ENCODE measurements at places on chromosomes 2 and 18.

GRCh38 chr2:33086400-33087015, 139.8 kb downstream of the LTBP1 start:
- no peak for DNase-seq

DNA sequence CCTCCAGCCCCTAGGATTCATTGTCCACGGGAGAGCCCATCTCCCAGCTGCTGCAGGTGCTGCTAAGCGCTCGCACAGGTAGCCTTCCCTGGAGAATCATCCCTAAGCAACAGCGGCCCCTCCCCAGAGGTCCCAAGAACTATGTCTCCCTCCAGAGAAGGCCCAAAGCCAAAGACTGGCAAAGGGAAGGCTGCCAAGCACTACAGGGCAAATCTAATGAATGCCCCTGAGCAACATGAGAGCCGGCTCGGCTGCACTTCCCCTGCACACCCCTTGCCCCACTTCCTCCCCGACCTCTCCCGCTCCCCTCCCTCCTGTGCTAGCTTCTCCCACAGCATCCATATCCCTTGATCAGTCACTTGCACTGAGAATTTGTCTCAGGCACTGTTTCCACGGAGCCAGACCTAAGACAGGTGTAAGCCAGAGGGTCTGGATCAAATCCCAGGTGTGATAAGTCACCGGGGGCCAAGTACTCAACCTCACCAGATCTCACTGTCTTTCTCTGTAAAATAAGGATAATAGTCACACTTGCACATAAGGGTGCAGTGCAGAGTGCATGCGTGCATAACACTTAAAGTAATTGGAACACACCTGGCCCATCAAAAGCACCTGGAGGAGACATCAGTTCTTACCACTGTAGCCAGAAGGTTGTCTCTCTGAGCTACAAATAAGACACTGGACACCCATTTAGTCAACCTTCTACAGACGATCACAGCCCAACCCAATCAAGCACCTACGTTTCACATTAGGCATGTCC, 20.1 kb upstream of the COL6A3 start:
- no peak for DNase-seq

DNA sequence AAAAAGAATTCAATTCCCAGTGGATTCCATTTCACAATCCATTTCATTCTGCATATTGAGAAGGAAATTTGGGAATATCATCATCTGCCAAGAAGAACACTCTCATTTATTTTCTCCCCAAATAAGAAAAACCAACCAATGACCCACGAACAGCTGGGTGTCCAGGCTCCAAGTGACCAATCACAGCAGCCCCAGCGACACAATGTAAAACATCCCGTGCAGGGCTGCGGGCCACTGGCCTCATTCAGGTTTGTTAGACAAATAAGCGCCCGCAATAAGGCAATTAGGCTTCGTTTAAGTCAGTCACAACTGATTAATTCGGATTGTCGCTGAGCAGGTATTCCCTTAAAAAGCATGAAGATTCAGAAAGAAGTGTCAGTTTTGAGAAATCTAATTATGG, 378.6 kb downstream of the EIPR1 start:
- DNase-seq: peak; percentile 60

DNA sequence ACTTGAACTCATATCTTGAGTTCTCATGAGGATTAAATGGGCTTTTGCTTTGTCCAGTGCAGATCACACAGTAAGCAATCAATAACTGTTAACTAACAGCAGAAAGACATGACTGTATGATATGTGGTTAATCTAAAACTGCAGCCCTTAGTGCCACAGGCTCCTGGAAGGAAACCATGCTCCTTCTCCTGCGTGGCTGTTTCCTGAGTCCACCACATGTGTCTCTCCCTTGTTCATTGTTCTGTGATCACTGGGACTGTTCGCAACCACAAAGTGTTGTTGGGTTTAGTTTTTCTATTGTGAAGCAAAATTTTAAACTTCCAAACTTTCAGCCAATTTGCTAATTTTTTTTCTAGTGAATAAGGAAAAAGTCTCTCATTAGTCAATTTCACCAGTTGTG, 130.9 kb upstream of the PTPRM start:
- no peak for DNase-seq

DNA sequence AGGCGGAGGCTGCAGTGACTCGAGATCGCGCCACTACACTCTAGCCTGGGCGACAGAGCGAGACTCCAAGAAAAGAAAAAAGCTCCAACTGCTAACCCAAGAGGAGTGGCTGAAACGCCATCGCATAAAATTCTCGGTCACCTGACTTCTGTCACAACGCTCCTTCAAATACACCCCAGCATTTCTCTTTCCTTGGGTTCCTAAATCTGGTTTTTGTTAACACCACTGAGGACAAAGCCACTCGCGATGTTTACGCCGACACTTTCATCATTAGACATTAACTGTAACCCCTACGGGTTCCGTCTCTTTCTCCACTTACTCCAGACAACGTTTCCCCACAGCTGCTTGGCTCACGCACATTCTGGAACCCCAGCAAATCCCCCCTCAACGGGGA, 679 bp downstream of the CLK1 start:
- DNase-seq: no peak

GRCh38 chr2:199207011-199207410, 250.7 kb downstream of the SATB2 start:
- DNase-seq: no peak

GRCh38 chr2:26557244-26557925, 79.5 kb upstream of the OTOF start:
- no peak for DNase-seq

- DNase-seq: no peak
These were observed 69.7 kb upstream of the POU3F3 start for GRCh38 chr2:104784264-104784663.

DNA sequence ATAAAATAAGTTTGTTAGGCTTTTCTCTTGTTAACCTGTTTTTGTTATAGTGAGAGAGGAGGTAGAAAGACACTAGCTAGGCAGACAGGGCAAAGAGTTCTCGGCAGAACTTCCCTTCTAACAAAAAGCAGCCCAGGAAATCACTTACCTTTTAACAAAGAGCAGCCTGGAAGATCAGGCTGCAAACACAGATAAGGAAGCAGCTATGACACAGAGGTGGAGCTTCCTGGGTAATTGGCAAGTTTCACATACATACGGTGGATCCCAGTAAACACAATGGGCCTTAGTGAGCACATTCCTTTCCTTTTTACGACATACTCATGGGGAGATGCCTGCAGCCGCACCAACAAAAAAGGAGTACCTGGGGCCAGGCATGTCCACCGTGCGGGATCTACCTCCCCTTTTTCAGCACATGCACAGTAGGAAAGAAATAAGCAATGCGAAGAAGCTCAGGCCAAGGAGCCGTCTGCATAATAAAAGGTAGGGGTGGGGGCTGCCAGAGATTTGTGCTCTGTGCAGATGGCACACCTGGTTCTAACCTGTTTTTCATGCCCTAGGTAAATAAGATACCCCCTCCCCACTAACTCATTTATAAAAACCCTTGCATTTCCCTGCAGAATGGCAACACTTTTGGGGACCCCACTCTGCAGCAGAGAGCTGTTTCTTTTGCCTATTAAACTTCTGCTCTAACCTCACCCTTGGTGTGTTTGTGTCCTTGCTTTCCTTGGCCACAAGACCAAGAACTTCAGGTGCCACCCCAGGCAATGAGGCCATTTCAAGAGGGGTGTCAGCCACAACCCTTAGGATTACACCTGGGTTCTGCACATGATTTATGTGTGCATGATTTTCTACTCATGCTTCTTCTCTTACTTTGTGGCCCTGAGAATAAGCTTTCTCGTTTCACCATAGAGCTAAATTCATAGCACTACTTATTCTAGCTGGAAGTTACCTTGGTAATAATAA, 26.5 kb downstream of the MDH1 start:
- no peak for DNase-seq

DNA sequence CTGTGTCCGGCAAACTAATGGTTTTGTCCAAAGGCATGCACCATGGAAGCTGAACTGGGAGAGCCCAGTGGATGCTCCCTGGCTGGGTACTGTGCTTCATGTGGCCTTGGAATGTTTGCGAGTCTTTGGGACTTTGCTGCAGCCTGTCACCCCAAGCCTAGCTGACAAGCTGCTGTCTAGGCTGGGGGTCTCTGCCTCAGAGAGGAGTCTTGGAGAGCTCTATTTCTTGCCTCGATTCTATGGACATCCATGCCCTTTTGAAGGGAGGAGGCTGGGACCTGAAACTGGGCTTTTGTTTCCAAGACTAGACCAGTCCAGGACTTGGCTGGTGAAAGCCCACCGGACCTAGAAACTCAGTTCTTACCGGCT, 1.7 kb downstream of the MARS2 start:
- peak; percentile 5 for DNase-seq

GRCh38 chr2:142980246-142981068, 103.0 kb downstream of the KYNU start:
- DNase-seq: no peak

GRCh38 chr2:221605751-221606240, 33.7 kb upstream of the EPHA4 start:
- no peak for DNase-seq

- no peak for DNase-seq
These were observed 4.7 kb upstream of the TEX261 start for GRCh38 chr2:70999362-70999761.

- DNase-seq: no peak
These were observed 226.2 kb upstream of the TNP1 start for GRCh38 chr2:217086038-217086522.

DNA sequence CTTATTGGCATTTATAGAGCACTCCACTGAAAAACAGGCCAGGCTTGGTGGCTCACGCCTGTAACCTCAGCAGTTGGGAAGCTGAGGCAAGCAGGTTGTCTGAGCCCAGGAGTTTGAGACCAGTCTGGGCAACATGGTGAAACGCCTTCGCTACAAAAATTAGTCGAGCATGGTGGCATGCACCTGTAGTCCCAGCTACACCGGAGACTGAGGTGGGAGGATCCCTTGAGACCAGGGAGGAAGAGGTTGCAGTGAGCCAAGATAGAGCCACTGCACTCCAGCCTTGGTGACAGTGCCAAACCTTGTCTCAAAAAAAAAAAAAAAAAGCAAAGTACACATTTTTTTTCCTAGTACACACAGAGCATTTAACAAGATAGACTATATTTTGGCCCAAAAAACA, 96.1 kb downstream of the TGIF1 start:
- DNase-seq: no peak

DNA sequence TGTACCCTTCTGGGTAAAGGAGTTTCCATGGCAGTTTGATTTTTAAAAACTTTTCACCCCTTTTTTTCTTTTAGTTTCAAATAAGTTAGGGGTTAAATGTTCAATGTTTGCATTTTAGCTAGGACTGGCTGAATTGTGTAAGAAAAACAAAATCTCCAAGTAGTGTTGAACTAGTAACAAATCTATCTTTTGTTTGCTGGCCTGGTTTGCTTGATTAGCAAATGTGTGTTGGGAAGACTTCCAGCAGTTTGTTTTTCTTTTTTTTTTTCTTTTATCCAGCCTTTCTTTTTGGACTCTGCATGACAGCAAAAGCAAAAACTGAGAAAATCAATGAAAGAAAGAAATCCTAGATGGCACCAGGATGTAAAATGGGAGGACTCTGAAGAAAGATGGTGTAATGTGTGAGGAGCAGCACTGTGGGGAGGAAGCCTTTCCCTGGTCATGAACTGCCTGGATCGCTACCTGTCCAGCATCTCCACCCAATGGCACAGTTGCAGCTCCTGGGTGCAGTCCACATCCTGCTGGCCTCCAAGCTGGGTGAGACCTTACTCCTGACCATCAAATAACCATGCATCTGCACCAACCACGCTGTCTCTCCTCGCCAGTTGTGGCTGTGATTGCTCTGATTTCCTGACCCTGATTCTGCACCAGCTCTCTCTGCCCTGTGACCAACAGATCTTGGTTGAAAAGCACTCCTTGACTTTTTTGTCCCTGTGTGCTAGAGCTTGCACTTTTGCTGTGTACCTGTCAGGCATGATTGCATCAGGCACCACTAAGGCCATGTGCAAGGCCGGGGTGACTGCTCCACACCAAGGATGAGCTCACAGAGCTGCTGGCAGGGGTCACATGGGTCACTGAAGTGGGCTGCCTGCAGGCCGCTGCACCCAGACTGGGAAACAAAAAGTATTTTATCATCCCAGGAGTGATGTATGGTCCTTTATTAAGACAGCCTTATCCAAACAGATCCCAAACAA, 71.2 kb upstream of the ZNF236 start:
- DNase-seq: no peak

- no peak for DNase-seq
These were observed 34.1 kb upstream of the ASPRV1 start for GRCh38 chr2:69995511-69995910.

DNA sequence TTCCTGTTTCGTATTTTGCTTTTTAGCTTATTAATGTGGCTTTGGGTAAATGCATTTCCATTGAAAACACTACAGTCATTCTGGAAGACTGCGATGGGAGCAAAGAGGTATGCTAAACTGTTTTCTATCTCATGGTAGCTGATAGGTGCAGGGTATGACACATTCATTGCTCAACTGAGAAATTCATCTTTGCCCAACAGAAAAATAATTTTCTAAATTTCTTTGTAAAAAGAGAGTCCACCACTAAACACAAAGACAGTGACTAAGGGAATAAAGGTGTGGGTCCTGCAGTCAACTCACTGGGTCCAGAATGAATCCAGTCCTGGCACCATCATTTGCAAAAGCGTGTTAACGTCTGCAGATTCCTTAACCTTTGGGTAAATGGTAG, 19.9 kb downstream of the ERMN start:
- DNase-seq: no peak

DNA sequence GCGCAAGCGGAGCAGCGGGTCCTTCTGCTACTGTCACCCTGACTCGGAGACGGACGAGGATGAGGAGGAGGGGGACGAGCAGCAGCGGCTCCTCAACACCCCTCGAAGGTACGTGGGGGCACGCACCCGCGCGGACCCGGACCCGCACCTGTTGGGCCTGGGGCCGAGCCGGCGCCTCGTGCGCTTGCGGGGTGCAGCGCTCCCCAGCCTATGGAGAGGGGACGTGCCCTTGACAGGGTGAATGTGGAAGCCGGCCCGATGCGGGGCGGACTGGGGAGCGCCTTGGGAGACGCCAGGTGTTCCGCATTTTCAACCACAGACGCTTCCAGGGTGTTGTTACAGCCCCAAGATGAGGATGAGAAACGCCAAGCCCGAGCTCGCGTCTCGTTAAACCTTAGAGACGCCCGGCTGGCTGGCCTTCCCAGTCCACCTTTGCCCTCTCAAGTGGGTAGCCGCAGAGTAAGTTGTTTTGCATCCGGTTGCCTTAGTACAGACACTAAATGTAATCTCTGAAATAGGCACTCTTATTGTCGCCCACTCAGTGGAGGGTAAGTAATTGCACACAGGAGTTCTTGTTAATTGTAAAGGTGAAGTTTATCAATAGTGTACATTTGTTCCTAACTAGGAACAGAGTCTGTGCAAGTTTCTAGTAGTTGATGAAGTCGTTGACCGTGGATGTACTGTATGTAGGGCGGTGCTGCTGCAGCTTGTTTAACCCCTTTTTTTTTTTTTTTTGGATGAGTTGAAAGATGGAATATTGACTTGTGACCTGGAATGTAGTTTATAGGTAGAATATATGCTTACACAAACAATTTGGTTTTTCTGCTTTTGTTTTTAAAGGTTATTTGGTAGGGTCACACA, 815 bp downstream of the GMCL1 start:
- DNase-seq: no peak

GRCh38 chr2:3454802-3455201, 64.5 kb downstream of the ADI1 start:
- DNase-seq: no peak

Measured in retina (tissue), 1 donor.